ENCODE measurements at places on chromosomes 11 and 22.

GRCh38 chr22:41023299-41023623 lies 69.1 kb upstream of the EP300 start:
- DNase-seq = no peak

DNA sequence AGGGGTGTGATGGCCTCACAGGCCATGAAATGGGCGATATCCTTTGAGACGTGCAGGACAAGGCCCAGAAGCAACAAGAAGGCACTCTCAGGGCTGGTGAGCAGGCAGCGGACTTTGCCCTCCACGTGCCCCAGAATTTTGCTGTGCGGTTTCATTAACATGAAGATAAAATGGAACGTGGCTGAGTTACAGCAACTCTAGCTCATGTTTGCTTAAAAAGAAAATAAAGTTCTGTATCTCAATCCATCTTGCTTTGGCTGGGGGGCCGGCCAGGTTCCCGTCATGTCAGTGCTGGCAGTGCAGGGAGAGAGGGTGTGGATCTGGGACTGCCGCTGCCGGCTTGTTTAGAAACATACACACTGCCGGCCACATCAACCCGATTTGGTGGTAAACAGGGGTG lies 370.1 kb downstream of the OPCML start:
- DNase-seq = no peak

- DNase-seq = no peak
These were observed 22.8 kb upstream of the UVRAG start for GRCh38 chr11:75792127-75792731.

- no peak for DNase-seq
These were observed 6.7 kb downstream of the VPS37C start for GRCh38 chr11:61154528-61154927.

GRCh38 chr11:116234989-116235568 lies 537.7 kb downstream of the BUD13 start:
- DNase-seq = no peak
